Effector CD4-positive, alpha-beta T cell (primary cell): ENCODE measurements at places on chromosomes 11 and 22.

DNA sequence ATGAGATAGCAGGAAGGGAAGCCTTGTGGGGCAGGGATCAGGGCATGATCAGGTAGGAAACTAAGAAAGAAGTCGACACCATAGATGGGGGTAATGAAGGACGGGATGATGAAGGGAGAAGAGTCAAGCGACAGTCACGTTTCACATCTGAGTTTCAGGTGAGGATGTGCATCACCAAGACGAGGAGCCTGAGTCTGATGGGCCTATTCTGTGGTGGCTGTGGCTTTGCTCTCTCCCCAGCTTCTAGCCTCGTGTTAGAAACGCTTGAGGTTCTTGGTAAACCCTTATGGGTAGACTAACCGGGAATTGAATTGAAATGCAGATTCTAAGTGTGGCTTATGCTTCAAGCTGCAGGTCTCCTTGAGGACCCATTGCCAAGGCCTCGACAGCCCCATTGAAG lies 45.6 kb upstream of the LMO1 start:
- DNase-seq: no peak

DNA sequence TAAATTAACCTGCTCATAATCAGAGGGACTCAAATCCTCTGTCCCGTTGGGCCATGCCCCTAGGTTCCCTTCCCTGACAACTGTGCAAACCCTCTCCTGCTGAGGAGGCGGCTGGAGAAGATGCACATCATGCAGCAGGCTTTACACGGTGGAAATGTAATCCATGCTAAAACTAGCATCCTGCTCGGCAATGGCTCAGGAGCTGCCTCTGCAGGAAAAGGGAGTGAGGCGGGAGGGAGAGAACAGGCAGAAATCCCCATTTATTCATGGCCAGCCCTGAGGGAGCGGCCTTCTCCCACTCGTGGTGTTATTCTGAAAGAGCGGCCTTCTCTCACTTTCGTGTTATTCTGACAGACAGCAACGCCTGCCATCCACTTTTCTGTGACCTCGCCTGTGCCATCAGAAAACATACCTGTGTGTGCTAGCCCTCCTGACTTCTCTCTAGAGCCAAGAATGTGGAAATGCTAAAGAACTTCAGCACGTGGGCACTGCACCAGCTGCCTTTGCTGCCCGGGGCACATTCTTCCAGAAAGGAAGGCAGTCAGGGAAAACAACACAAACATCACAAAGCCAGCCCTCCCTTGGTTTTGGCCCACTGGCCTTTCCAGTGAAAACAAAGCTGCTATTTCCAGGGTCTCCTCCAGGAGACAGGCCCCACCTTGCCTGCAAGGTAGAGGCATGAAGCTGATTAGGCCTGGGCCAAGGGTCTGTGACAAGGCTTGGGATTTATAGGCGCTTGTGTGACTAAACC lies 62.9 kb upstream of the BID start:
- no peak for DNase-seq

GRCh38 chr11:72598906-72599305 lies 75.3 kb downstream of the PDE2A start:
- DNase-seq: no peak

DNA sequence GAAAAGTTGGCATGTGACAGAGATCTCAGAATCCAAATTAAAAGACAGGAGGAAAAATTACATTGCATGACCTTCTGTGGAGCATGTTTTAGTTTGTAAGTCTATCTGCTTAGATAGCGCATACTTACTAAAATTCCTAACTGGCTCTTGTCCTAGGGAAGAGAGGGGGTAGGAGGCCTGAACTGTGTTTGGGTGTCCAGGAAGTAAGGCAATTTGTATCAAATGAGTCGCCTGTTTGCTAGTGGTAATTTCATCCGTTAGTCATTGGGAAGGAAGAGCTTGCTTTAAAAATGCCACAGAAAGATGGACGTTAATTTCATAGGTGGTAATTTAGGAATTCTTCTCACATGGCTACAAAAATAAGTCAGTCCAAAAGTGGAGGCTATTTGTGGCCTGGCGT lies 18.5 kb downstream of the GRK3 start:
- no peak for DNase-seq

DNA sequence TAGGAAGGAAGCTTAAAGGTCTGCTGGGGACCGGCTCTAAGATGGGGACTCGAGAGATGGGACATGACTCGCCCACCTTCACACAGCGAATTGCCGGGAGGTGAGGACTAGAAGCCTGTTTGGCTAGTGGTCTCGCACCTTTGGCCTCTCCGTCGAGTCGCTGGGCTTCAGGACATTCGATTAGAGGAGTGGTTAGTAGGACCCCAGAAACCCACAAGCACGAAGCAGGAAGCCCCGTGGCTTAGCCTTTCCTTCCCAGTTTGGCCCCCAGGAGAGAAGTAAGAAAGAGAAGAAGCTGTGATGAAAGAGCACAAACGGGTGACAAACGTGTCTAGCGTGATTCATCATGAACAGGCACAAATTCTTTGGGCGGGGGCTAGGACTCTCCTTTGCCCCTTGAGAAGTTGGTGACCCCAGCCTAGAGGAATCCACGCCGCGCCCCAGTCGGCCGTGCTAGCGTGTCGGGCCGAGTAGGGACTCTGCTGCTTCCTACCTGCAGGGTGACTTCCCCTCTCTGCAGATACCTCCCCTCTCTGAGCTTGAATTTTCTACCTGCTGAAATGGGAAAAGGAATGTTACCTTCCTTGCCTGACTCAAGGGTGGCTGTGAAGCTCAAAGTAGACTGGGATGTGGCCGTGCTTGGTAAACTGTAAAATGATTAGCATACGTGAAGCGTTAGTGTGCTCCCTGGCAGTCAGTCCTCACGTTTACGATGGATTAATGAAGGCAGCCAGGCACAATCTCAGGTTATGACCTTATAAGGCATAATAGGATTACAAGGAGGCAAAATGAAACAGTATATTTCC lies 1.1 kb upstream of the ADM start:
- no peak for DNase-seq

- no peak for DNase-seq
These were observed 1.0 kb downstream of the ADM2 start for GRCh38 chr22:50482107-50483074.

GRCh38 chr22:25488244-25489020 lies 76.0 kb upstream of the GRK3 start:
- DNase-seq: no peak

GRCh38 chr11:69509381-69509780 lies 27.9 kb downstream of the LINC01488 start:
- DNase-seq: no peak

DNA sequence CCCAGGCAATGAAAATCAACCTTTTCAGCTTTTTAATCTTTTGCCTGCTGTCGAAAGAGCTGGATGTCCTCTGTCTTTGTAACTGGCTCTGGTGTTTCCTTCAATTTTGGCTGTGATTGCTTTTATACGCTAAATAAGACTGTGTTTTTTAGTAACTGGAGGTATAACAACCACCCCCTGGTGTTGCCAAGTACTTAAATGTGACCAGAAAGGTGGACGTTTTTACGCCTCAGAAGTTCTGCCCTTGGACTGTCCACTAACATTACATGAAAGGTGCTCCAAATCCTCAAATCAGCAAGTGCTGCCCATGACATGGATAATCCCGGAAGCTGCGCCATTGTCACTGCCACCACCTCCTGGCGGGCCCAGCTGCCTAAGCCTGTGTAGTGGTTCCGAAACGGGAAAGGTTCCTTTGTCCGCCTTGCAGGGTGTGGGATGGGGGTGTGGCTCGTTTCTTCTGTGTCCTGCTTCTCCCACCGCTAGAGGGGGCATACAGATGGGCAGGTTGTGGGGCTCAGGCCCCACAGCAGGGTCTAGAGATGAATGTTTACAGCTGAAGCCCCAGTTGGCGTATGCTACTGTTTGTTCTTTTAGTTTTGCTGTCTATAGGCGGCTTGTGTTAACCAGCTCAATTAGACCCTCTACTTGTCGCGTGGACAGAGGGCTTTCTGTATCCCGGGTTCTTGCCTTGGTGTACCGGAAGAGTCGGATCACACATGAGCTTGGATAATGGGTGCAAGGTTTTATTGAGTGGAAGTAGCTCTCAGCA lies 82.2 kb upstream of the SEPTIN5 start:
- DNase-seq: no peak

DNA sequence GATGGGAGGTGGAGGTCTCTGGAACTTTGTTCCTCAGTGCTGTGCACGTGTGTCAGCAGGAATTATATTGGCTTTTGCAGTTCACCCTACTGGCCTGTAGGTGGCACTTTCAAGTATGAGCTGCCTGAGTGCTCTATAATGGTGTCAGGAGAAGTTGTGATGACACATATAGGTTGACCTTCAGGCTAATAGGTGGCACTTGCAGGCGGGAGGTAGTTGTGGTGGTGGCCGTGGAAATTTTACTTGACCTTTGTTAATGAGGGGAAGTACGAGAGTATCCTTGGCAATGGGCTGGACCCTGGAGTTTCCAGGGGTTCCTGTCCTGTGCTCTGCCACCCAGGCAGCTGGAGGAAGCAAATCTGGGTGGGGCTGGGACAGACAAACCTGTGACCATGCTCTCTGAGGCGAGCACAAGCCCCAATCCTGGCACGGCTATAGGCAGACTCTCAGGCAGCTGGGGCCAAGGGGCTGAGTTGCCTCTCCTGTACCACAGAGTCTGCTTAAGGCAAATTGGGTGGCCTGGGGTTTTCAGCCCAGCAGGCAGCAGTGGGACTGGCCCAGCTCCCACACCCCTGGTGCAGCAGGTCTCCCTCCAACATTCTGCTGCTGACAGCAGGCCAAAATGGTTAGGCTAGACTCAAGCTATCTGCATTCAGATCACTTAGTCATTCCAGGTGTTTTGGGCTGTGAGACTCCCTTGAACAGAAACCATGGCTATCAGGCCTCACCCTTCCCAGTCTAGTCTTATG lies 147.5 kb upstream of the CTSC start:
- no peak for DNase-seq

- no peak for DNase-seq
These were observed 36.4 kb downstream of the ZNF215 start for GRCh38 chr11:6962673-6963072.

- DNase-seq: no peak
These were observed 16.5 kb upstream of the PAX6 start for GRCh38 chr11:31827455-31828206.

DNA sequence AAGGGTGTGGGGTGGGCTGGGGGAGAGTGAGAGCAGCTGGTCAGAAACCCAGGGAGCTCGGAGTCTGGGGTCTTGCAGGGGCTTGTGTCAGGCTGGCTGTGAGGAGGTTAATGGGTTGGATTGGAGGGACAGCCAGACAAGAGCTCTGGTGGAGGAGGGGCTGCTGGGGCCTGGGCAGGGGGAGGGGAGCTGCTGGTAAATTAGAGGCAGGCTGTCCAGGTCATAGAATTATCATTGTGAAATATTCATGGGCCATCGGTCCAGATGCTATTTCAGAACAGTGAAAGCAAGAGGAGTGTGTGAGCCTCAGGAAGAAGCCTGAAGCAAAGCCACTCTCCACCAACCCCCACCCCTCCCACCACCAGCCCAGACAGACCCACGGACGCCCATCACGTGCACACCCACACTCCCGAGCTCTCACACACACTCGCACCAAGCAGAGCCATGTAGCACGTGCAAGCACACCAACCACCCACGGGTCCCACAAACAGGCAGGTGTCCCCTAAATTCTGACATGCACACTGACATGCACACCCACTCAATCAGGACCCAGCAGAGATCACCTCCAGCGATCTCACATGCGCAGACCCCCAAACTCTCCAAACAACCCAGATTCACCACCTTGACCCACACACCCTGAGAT lies 18.8 kb downstream of the RTN4RL2 start:
- DNase-seq: no peak

- no peak for DNase-seq
These were observed 27.4 kb upstream of the CXCR5 start for GRCh38 chr11:118856314-118856713.

- DNase-seq: no peak
These were observed 48.5 kb upstream of the PRDM11 start for GRCh38 chr11:45097721-45098493.

DNA sequence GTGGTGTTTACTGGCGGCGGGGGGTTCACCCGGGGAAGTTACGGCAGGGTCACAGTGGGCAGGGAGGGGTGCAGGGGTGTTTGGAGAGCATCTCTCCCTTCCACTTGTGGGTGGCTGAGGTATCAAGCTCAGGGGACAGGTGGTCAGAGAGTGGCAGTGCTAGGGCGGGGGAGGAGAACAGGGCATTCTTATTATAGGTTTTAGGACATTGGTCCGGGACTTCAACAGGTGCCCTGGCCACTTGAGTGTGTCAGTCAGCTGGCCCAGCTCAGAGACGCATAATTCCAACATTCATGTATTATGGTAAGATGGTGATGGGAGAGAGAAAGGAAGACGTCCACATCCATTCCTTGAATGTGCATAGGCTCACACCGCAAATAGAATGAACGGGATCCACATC lies 101.7 kb downstream of the TEAD1 start:
- no peak for DNase-seq

DNA sequence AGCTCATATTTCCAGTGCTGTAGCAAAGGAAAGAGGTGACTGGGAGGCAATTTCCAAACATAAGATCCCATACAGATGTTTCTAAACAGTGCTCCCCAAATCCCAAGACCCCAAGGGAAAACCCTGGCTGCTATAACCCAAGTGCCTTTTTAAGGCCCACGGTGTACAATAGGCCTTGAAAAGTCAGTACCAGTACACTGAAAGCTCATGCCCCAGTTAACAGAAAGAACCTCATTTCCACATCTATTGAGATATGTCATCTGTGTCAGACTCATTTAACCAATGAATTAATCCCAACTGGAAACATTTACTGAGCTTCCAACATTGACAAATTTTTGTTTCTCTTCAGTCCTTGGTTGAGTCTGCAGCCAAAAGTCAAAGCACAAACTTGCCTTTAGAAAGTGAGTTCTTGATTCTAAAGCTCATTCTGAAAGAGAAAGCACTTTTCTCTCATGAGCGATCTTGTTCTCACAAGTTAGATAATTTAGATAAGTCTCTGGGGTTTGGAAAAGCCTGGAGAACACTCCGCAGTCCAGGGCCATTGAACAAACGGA lies 239.8 kb upstream of the ARHGAP20 start:
- DNase-seq: no peak

GRCh38 chr22:36194971-36195370 lies 6.6 kb downstream of the APOL4 start:
- no peak for DNase-seq

- no peak for DNase-seq
These were observed 607.9 kb upstream of the B3GAT1 start for GRCh38 chr11:135019899-135020298.

GRCh38 chr11:22089609-22090008 lies 103.3 kb upstream of the ANO5 start:
- DNase-seq: no peak

- DNase-seq: no peak
These were observed 53.6 kb downstream of the SCUBE1 start for GRCh38 chr22:43289531-43289963.

GRCh38 chr11:92457250-92457649 lies 232.6 kb downstream of the FAT3 start:
- DNase-seq: no peak

DNA sequence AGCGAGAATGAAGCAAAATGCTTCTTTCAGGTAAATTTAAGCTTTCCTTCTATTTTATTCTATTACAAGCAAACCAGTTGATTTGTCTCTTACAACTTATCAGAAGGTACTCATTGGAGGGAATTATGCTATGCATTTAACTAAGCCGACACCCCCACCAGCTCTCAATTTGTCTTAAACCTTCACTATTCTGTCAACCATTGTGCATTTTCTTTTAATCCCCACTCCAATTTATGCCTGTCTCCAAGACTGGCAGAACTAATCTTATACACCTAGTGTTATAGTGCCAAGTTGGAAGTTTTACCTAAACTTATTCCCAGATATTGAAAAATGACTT lies 12.5 kb downstream of the TAF1D start:
- no peak for DNase-seq

- DNase-seq: no peak
These were observed 3.8 kb upstream of the CBLIF start for GRCh38 chr11:59849129-59849528.

GRCh38 chr11:22431106-22431505 lies 92.9 kb downstream of the SLC17A6 start:
- no peak for DNase-seq
